SK-N-SH (cell line): ENCODE measurements at places on chromosomes 7 and 10. TPM values are rescaled to one million over a fixed set of nuclear protein-coding genes. Genes with fewer than 3 reads are reported as not detected.

DNA sequence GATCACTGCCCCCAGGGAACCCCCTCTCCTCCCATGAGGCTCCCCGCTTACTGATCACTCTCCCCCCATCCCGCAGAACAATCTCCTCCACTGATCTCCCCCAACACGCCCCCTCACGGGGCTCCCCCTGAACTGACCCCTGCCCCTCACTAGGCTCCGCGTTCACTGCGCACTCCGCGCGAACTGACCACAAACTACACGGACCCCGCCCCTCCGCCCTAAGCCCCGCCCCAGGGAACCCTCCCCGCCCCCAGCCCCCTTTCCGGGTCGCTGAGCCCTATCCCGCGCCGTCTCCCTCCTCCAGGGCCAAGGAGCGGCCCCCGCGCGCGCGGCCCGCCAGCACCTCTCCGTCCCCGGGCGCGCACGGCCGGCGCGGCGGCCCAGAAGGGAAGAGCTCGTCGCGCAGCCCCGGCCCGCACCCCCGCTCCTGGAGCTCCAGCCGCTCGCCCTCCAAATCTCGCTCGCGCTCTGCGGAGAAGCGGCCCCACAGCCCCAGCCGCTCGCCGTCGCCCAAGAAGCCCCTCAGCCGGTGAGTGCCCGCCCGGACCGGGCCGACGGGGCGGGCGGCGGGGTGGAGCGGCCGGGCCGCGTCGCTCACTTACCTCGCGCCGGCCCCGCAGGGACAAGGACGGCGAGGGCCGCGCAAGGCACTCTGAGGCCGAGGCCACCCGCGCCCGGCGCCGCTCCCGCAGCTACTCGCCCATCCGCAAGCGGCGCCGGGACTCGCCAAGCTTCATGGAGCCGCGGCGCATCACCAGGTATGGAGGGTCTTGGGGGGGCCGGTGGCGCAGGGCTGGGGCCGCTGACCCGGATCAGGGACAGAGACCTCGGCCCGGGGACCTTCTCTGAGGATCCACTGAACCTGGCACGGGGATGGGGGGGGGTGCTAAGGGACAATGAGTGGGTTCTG lies 19.9 kb upstream of the HSPB1 start:
- peak; percentile 60 for DNase-seq

DNA sequence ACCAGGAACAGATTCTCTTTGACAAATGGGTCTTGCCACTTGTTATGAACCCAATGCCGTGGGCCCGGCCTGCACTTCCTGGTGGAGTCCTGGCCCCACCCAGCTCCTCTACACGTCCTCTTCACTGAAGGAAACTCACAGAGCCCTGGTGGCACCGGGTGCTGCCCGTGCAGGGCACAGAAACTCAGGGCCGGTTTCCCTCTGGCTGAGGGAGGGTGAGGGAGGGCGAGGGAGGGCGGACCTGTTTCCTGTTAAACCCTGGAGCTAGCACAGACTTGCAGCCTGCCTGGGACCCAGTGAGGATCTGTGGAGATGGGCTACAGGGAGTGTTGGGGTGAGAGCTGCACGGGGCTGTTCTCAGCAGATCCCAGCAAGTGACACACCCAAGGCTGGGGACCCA lies 596.3 kb downstream of the PTPRN2 start:
- peak; percentile 75 for DNase-seq

GRCh38 chr10:91908337-91909116 lies 759 bp downstream of the FGFBP3 start:
- peak; percentile 88 for DNase-seq

- no peak for DNase-seq
Observed at GRCh38 chr10:6348096-6348874, 145.6 kb downstream of the PFKFB3 start.

GRCh38 chr7:135771961-135772638 lies 23.5 kb upstream of the FAM180A start:
- no peak for DNase-seq

GRCh38 chr7:44235582-44236332 lies 35.0 kb downstream of the YKT6 start:
- peak; percentile 94 for DNase-seq

GRCh38 chr7:98467570-98468312 lies 66.9 kb upstream of the BAIAP2L1 start:
- DNase-seq: no peak

- no peak for DNase-seq
Observed at GRCh38 chr7:90708841-90709317, 112.8 kb downstream of the CDK14 start.

DNA sequence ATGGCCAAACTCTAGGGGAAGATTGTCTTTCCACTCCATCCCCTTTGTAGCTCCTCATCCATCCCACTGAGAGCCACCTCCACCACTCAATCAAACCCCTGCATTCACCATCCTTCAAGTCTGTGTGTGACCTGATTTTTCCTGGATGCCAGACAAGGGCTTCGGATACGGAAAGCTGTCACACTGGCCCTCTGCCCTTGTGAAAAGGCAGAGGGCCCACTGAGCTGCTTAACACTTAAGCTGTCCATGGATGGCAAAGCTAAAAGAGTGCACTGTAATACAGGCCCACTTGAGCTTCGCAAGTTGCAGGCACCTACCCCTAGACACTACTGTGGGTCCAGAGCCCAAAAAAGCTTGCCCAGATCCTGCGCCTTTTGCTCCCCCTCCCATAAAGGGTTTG lies 237.2 kb downstream of the MAGI2 start:
- no peak for DNase-seq

DNA sequence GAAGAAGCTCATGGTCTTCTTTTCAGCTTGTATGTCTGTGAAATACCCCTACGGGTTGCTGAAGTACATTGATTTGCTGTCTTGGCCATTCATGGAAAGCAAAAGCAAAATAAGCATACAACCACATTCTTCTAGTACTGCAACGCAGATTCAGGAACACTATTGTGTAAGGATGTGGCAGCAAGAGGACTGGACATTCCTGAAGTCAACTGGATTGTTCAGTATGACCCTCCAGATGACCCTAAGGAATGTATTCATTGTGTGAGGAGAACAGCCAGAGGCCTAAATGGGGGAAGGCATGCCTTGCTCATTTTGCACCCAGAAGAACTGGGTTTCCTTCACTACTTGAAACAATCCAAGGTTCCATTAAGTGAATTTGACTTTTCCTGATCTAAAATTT lies 133.4 kb upstream of the ANKRD1 start:
- DNase-seq: no peak

GRCh38 chr10:92848441-92849233 lies at the start of gene EXOC6:
Gene EXOC6, plus strand, starts transcription at chr10:92848520. Its CDS starts 14 bp downstream, at chr10:92848534.
- peak; percentile 95 for DNase-seq

DNA sequence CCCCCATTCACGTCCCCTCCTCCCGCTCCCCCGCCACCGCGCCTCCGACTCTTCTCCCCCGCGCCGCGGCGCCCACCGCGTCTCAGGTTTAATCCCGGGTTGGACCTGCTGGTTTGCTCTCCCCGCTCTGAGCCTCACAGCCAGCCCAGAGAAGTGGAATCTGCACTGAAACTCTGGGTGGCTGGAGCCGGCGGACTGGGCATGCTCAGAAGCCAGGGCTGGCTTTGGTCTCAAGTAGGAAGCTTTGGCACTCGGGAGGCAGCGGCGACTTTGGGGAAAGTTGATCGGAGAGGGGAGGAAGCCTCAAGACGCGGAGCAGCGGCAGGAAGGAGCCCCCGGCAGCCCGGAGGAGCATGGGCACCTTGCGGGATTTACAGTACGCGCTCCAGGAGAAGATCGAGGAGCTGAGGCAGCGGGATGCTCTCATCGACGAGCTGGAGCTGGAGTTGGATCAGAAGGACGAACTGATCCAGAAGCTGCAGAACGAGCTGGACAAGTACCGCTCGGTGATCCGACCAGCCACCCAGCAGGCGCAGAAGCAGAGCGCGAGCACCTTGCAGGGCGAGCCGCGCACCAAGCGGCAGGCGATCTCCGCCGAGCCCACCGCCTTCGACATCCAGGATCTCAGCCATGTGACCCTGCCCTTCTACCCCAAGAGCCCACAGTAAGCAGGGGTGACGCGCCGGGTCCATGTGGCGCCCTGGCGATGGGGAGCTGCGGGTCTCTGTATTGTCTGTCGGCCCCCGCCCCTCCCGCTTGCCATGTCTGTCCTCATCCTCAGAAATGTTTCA lies at the start of gene PRKG1:
TSS of gene PRKG1 (plus strand) at position 250 of the 791 bp plus-strand sequence.
- DNase-seq: peak; percentile 82

GRCh38 chr7:52209614-52210013 lies 825.8 kb upstream of the POM121L12 start:
- DNase-seq: peak; percentile 45

DNA sequence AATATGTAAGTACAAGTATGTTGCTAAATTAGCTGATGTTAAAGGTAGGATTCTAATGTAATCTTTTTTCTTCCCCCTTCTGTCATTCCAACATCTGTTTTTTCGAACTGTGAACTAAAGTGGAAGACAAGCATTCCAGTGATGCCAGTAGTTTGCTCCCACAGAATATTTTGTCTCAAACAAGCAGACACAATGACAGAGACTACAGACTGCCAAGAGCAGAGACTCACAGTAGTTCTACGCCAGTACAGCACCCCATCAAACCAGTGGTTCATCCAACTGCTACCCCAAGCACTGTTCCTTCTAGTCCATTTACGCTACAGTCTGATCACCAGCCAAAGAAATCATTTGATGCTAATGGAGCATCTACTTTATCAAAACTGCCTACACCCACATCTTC lies 62.7 kb downstream of the WAC start:
- DNase-seq: no peak

- DNase-seq: no peak
Observed at GRCh38 chr7:135650831-135651573, 11.3 kb upstream of the STMP1 start.

DNA sequence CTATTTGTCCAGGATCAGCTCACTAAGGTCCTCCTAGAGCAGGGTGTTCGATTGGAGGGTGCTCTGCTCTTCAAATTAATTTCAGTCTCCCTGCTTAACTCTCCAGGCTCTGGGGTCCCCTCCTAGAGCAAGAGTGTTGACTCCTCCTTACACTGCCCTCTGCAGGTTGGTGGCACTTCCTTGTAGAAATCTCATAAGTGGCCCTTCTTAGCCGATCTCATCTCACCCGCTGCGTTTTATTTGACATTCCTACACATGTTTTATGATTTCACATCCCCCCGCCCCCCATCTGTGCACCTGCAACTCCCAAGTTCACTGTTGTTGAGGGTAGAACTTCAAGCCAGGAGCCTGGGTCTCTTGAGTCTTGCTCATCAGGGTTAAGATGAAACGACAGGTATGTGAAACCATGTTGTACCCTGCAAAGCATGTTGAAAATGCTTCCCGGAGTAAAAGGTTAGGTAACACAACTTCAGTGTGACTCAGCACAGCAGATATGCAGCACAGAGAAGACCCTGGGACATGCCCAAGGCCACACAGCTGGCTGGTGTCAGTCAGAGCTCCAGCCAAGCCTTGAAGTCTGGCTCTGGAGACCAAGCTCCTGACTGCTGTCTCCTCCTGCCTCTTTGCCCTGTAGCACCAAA lies 171.2 kb downstream of the PRKAG2 start:
- DNase-seq: peak; percentile 85

- DNase-seq: no peak
Observed at GRCh38 chr7:46179061-46179610, 258.1 kb upstream of the IGFBP3 start.

GRCh38 chr7:33444511-33444910 lies 315.1 kb downstream of the BBS9 start:
- no peak for DNase-seq

GRCh38 chr10:26567351-26567721 lies 129.2 kb downstream of the APBB1IP start:
- peak; percentile 51 for DNase-seq

DNA sequence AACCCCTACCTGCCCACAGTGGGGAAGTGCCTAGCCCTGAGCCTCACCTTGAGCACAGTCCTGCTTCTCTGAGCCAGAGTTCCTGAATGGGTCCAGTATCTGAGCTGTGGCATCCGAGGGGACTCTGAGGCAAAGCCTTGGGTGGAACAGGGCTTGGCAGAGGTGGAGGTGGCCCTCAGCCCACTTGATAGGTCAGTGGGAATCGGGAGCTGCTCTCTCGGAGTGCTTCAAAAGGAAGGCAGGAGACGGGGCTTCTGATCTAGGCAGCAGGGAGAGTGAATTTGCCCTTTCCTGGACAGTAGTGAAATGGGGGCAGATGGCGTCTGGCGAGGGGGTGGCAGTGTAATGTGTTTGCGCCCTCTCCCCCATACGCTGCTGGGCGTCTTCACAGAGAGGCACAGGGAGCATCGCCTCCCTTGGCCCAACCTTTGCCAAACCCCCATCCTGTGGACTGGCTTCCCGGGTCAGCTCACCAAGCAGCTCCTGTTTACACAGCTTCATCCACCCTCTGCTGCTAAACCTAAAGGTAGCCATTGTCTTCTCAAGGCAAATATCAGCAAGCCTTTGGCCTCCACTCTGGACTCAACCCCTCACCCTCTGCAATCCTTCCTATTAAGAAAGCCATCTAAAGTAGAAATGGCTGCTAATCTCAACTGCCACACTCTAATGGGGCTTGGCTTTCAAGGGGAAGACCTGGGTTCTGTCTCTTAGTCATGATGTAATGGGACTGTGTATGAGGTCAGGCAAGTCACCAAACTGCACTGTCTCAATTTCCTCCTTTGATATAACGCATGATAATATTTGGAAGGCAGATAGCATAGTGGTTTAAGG lies 21.1 kb upstream of the VDAC2 start:
- DNase-seq: no peak

DNA sequence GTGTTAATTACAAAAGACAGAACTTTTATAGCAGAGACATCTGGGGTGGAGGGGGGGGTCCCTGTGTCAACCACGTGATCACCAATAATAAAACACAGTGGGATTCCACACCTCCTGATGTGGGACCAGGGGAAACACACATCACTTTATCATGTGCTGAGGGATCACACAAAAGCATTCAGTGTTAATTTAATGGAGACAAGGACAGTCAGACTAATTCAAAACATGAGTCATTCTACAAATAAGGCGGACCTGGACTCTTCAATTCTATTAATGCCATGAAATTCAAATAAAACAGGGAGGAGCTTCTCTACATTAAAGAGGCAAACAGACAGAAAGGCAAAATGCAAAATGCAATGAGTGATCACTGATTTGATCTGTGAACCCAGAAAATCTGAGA lies 67.3 kb upstream of the PFKP start:
- no peak for DNase-seq

The SLC13A4 gene
- 0.23 and 0.30 TPM in 2 replicates for polyA plus RNA-seq

The OIT3 gene
- 0.05 TPM in 1 of 2 replicates, not detected in the other for polyA plus RNA-seq

The GHRHR gene
- polyA plus RNA-seq: not detected in 2 replicates

The MMRN2 gene
- polyA plus RNA-seq: 0.02 and 0.05 TPM in 2 replicates

The RTKN2 gene
- polyA plus RNA-seq: 1.4 and 1.5 TPM in 2 replicates

The GRM3 gene
- not detected in 2 replicates for polyA plus RNA-seq

The VSIR gene
- polyA plus RNA-seq: 8.7 and 11.3 TPM in 2 replicates

The RBP3 gene
- not detected in 2 replicates for polyA plus RNA-seq

The NKX2-3 gene
- not detected in 2 replicates for polyA plus RNA-seq

The LRRC17 gene
- 101 and 138 TPM in 2 replicates for polyA plus RNA-seq

The TRIM50 gene
- polyA plus RNA-seq: not detected in 2 replicates

The GARIN1A gene
- polyA plus RNA-seq: 1.2 TPM in 2 replicates

The ECHDC3 gene
- polyA plus RNA-seq: 10.5 and 13.5 TPM in 2 replicates
